Stimulated activated CD8-positive, alpha-beta memory T cell treated with anti-CD3 and anti-CD28 coated beads, Interleukin-15, amount 100 ng/mL, for 48 hours (primary cell): ENCODE measurements at places on chromosomes 1 and 21.
A peak's percentile ranks its signal among the peaks of the same experiment; 100 is the strongest.

GRCh38 chr1:172547071-172547470, 14.1 kb downstream of the SUCO start:
- DNase-seq: no peak

GRCh38 chr1:62723883-62724282, 35.7 kb upstream of the DOCK7 start:
- DNase-seq: no peak

DNA sequence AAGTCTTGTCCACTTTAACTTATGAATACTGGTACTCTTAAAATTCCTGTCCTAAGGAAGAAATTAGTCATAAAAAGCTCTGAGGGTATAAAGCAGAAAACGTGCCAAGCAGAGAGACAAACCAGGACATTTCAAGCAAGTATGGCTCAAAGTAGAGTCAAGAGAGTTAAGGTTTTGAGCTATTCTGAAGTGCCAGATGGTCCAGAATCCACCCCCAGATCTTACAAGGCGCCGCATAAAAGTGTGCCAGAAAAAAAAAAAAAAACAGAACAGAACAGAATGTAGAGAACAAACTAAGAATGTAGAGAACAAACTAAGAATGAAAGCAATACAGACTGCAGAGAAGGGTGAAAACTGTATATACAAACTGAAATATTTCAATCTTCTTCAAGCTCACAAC, 12.5 kb downstream of the EPS15 start:
- no peak for DNase-seq

DNA sequence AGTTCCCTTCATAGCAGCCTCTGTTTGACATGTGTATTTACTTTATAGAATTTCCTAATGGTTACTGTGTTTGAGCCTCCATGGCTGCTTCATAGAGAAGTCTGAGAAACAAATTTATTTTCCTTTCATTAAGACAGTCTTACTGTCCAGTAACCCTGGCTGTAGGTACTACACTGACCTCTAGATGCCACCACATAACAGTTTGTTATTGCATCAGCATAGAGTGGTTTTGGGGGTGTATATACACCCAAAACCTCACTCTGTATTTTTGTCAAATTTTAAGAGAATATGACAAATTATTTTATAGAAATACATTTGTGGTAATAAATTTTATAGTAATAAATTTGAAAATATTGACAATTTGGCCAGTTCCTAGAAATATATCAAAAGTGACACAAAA, 57.3 kb downstream of the OBSCN start:
- DNase-seq: no peak

DNA sequence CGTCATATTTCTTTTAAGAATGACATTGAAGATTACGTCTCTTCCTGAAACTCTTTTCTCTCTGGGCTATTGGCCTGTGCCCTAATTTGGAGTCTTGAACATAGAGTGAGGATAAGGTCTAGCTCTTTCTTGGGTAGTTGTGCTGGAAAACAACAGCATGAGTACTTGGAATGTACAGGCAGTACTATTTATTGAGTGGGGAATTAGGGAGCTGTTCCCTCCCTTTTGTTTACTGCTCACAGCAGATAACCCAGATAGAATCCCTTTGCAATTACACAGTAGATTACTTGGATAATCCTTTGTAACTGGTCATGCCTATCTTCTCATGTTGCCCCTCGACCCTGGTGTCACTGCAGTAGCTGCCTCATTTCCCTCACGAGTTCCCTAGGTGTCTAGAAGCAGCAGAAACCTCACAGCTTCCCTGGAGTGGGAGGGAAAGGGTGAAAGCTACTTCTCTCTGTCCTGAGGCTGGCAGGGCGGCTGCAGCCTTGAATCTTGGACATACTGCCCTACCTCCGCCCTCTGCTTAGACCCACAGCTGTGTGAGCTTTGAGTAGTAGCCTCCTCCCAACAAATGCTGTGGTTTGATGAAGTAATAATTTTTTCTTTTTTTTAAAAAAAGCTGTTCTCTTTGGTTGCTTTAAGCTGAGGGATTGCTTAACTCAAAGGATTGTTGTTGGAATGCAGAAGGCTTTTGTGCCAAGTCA, 70.6 kb downstream of the FGGY start:
- DNase-seq: no peak

DNA sequence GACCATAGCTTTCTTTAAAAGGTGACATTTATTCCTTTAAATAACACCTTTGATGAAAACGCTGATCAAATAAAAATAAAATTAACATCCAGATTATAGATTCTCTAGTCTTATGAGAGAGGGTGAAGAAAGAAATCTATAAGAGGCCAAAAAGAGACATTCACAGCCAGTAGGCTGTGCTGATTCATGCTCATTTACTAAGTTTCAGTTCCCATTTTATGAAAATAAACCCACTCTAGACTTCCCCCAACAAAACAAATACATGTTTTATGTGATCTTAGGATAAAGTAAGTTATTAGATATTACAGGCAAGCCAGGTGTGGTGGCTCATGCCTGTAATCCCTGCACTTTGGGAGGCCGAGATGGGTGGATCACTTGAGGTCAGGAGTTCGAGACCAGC, 21.1 kb downstream of the ESRRG start:
- DNase-seq: no peak

GRCh38 chr1:109790735-109791494, 27.2 kb upstream of the EPS8L3 start:
- peak; percentile 88 for DNase-seq

DNA sequence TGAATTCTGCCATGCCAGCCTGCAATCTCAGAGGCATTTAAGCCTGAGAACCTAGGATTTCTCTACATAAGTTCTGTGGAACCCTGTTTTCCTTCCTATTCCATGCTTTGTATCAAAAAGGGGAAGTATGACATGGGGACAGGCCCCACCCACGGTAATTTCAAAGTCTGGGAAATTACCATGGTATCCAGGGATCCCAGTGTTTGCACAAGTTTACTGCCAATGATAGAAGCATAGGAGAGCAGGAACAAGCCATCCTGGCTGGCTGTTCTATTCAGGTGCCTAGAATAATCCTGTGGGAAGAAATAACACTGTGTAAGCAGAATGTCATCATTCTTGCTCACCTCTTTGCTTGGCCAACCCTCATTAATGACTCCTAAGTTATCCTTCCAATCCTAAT, 53.8 kb upstream of the ATP1B1 start:
- DNase-seq: no peak

- no peak for DNase-seq
Observed at GRCh38 chr1:99177465-99177864, 86.8 kb upstream of the PLPPR4 start.

DNA sequence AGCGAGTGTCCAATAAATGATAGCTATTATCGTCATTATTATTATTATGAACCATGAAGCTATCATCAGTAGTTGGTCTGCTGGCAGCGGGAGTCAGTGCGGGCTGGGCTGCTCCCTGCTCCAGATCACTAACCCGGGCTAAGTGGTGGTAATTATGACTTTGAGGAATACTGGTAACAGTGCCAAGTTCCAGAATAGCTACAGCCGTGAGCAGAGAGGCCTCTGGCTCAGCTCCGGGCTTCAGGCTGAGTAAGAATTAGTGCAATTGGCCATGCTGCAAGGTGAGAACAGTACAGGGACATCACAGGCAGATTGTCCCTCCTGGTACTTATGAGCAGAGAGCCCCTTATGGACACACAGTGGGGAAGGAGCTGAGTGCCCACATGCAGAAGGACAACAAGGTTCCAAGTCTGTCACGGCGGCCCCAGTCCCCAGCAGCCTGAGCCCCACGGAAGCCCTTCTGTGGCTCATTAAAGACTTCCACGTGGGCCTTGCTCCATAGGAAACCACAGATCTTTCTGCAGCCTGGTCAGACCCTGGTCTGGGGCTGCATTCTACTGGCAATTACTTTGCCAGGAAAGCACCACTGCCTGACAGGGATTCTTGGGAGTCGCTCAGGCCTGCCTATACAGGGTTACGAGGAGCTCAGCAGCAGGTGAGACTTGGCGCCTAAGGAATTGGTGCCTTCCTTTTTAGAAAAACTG, 235.1 kb downstream of the RRAGC start:
- DNase-seq: no peak

DNA sequence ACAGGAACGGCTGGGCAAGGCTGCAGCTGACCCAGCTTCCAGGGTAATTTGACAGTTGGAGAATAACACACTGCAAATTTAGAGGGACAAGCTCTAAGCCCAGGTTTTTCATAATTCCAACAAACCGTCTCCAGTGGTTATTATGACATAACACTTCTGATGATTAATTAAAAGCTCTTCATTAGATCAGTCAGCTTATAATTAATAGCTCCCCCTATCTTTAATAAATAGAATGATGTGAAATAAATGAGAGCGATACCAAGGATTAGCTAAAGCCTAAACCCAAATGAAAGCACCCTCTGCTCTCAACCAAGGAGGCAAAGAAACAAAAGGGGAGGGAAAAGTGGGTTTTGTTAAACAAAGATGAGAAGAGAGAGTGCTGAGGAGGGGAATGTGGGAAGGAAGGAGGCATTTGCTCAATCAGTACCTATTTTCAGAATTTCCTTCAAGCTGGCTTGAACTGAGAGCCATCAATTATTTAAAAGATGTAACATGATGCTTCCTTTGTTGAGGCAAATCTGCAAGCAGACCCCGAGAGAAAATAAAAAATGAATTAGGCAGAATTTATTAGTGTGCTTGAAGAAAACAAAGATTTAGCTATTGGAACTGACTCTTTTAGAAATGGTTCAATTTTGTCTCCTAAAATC, 221.8 kb upstream of the ESRRG start:
- no peak for DNase-seq
